8988T (cell line): ENCODE measurements at places on chromosomes 1 and 21.

DNA sequence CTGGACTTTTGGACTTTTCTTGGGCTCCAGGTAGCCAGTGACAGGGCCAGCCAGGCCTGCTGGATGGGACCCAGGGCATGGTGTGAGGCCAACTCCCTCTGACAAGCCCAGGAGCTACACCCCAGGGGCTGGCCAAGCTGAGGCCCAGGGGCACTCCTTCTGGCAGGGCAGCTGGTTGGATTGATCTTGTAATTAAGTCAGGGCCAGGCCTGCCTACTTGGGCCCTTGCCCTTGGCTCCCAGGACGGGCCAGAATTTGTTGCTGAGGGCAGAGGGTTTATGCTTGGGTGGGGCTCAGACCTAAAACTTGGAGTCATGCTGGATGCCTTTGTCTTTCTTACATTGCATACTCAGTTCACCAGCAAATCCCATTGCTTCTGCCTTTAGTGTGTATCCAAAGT is 20.7 kb downstream of the KCNA2 start:
- DNase-seq: no peak

DNA sequence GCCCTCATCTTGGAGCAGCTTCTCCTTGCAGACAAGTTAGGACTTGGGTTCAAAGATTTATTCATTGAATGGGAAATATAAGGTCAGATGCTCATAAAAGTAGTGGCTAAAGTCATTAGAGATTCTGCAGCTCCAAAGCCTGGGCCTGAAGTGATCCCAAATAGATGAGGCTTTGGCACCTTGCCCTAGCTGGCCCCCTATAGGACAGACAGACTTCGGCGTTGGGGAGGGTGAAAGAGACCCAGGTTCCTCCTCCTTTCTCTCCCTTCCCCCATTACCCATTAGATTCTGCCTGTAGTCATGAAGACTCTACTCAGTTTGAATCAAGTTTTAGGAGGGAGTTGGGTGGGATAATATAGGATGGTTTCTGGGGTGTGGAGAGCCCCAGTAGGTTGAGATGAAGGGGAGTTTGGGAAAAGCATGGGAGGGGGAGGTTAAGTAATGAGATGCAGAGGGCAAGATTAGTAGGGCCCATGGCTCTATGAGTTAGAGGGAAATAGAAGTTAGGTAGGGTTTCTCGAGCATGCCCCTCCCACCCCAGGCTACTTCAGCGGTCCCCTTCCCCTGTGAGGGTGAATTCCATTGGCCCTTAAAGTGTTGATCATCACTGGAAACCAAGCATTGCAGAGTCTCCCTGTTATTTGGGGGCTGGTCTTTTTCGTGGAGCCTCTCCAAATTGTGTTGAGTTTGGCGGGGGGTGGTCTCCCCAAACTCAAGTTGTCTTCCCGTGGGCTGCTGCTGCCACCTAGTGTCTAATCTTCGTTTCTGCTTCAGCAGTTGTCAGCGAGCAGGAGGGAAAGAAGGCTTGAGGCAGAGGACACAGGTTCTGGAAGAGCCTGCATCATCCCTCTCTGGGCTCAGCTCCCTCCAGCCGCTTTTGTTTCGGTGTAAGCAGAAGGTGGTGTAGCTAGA is 2.1 kb upstream of the AHDC1 start:
- no peak for DNase-seq

DNA sequence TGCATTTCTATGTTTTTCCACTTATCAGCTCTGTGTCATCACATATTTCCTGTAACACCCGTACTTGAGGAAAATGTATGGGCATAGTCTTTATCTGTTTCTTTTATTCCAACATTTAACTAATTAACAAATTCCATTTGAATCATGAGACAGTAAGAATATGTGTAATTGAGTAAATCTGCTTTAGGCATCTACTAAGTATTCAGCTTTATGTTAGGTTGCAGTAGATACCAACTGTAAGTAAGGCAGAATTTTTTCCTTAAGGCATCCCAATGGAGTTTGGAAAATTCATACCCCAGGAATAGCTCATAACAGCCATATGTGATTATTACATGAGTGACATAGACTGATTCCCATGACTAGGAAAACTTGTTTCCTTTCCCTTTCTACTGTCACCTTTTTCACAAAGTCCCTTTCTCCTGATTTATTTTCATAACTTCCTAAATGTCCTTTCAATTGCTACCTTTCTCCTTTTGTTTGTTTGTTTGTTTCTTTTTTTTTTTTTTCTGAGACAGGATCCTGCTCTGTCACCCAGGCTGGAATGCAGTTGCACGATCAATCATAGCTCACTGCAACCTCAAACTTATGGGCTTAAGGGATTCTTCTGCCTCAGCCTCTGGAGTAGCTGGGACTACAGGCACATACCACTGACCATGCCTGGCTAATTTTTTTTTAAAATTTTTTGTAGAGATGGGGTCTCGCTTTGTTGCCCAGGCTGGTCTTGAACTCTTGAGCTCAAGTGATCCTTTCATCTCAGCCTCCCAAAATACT is 59.8 kb upstream of the CACYBP start:
- DNase-seq: no peak

- no peak for DNase-seq
These were observed 30.3 kb downstream of the UBASH3A start for GRCh38 chr21:42433946-42434551.

DNA sequence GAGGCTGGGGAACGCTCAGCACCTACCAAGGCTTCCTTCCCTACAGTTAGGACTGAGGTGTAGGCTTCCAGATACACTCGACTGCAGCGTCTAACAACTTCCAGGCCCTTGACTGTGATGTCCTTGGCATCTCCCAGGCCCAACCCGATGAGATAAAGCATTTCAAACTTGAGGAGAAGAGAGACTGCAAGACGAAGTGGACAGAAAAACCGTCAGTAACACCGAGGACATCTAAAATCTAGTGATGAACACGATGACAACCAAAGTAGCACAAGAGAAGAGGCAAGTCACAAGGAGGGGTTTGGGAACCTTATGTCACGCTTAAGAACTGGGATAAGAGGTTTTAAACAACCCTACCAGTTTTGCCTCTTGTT is 314 bp downstream of the DPH5 start:
- no peak for DNase-seq

DNA sequence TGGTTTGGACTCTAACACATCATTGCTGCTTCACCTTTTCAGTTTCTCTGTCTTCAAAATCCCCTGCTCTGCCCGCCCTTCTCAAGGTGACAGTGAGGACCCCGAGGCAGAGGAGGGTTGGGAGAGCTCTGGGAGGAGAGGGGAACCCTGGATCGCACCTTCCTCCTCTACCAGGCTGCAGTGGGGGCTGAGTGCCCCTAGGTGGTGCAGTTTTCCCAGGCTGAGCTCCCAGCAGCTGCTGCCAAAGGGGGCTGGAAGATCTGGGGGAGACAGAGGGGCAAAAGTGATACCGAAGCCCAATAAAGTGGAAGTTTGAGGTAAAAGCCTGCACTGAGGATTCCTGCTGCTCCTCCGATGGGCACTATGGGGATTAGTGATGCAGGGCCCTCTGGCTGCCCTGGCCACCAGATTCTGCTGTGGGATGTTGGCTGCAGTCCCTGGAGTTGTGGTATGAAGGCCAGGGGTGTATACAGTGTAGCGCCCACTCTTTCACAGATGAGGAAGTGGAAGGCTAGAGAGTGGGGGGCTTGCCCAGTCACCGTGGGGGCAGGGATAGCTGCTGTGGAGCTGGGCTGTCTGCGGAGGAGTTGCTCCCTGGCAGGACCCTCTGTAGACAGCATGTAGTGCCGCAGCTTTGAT is 40.7 kb upstream of the SCMH1 start:
- DNase-seq: no peak

- DNase-seq: no peak
These were observed 282 bp upstream of the SOD1 start for GRCh38 chr21:31659286-31659535.

DNA sequence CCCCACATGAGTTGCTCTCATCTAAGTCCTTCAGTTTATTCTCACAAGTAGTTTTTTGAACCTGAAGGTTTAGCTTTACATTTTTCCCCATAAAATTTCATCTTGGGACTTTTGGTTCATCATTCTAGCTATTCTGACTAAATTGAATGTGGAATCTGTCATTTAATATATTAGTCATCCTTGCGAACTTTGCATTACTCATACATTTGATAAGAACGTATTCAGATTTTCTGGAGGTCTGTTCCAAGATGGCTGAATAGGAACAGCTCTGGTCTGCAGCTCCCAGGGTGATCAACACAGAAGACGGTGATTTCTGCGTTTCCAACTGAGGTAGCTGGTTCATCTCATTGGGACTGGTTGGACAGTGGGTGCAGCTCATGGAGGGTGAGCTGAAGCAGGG is 59.8 kb upstream of the CSF1 start:
- DNase-seq: no peak

DNA sequence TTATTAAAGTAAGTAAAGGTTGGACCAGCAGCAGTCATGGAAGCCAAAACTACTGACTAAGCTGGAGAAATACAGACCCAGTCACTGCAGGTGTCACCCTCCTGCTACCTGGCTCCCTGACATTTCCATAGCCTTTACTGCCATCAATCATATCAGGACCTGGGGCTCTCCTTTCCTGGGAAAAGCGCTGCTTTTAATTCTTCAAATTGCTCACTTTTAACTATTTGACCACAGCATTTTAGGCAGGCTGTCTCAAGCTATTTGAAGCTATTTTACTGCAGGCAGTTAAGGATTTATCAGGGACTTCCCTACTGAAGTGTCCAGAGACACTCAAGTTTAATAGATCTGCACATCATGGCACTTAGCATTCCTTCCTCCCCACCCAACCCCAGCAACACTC is 4.1 kb downstream of the IVL start:
- no peak for DNase-seq

GRCh38 chr1:32349211-32349708 is 13.0 kb downstream of the FAM229A start:
- no peak for DNase-seq

DNA sequence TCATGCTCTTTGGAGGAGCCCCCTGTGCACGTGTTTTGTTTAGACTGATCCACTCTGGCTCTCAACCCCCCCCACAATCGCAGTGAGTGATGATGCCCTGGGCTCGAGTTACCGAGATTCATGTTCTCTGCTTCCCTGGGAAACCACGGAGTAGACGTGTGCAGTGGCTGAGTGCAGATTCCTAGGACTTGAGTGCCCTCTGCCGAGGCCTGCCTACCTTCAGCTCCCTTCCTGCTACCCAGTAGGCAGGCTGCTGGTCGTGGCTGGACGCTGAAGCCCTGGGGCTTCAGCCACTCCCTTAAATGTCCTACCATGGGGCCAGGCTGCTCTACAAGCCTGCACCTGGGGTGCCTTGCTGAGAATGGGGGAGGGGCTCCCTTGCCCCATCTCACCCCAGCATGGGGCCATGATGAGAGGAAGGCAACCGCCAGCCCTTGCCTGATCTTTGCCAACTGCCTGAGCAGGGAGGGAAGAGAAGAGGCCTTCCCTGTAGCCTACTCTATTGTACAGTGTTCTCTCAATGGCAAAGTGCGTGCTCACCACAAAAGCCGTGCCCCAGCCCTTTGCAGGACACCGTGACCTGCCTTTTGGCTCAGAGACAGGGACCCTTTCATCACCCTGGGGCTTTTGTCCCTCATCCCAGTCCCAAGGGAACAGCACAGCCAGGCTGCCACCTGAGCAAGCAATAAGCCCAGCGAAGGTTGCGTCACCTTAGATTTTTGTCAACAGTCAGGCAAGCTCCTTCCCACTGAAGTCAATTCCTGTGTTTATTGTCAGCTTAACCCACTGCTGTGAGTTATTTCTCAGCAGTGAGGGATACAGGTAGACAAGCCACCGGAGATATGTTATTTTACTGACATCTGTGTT is 4.1 kb upstream of the GRIK3 start:
- no peak for DNase-seq

DNA sequence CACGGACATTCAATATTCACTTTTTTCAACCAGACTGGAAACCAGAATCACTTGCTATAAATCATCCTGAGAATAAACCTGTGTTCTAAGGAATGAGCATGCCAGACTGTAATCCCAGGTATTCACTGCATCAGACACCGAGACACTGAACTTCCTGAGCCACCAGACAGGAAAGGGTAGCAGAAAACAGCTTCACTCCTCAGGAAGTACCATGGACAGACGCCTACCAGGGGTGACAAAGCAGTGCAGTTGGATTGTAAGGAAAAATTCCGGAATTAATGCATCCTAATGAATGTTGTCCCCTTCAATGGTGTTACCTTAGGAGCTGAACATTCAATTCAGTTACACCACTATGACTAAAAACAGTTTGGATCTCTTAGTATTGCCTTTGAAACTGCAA is 156.1 kb downstream of the PIGK start:
- DNase-seq: no peak

- DNase-seq: no peak
These were observed 202.7 kb upstream of the SNX7 start for GRCh38 chr1:98458511-98459485.

- peak; percentile 49 for DNase-seq
These were observed 70.6 kb downstream of the LAMC1 start for GRCh38 chr1:183093786-183094298.

DNA sequence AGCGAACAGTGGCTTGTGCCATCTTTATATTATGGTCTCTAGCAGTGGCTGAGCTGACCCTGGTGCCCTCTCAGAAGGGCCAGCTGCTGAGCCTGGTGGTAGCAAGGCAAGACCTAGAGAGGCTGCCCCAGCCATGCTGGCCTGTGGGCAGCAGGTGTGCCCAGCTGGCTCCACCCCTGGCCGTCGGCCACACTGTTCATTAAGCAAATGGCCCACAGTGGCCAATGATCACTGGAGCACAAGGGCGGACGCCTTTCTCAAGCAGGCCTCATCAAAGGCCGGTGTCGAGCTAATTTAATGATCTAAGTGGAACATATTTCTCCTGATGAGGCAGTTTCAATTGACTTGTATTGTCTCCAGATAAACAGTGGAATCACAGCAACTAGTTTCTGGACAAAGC is 89.4 kb downstream of the GRIK3 start:
- DNase-seq: no peak

DNA sequence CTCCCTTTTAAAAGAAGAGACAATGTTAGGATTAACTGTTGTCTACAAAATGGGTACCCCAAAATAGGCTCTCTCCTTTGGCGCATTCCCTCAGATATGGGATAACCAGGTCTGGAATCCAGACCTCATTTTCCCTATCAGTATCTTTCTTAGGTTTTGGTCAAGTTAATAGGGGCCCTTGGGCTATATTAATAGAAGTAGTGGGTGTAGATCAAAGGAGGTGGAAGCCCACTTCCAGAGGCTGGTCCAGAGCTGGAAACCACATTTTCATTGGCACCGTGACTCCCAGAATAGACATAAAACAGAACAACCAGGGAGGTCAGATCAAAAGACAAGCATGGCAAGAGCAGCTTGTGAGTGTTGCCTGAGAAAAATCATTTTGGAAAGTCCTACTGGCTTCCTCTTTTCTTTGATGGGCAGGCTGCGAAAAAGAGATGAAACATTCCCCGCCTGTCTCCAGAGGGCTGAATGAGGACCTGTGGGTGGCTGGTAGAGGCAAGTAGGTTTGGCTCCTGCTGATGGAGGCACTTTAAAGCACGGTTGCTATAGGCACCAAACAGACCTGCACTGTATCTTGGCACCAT is 25.8 kb upstream of the KIF21B start:
- no peak for DNase-seq
